ENCODE measurements at places on chromosomes 7 and 10. TPM values are rescaled to one million over a fixed set of nuclear protein-coding genes. Genes with fewer than 3 reads are reported as not detected.

DNA sequence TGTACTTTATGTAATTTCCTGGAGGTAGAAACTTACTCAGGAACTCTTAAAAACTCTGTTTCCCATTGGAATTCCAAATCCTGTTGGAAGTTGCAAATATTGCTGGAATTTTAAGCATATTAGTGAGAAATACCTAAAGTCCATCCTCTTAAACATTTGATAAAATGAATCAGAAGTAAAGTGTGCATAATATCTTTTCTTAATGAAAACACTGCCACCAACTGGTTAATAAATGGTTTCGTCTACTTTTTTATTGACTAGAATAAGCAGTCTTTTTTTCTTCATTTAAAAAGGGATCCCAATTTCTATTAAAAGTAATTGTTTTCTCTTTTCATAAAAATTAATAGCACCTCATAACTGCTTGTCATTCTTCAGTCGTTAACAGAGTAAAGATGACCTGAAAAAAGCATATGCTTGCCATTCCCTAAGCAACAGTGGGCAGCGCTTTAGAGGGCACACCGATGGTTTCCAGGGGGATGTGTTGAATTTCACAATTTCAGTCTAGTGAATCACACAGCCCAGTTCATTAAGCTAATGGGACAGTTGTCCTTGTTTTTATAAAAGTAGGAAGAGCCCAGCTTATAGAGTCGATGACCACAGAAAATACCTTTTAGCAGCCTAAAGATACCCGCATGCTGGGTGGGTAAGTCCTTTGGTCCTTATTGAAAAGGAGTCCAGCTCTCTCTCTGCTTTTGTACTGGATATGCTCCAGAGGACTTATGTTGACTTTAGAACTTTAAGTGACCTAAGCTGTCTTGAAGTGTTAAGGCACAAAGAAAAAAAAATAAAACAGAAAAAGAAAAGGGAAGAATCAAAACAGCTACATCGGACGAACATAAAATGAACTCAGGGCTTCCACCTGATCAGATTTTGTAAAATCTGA, 28.5 kb downstream of the NPS start:
- DNase-seq = no peak

GRCh38 chr7:155862123-155862892, 50.0 kb upstream of the SHH start:
- no peak for DNase-seq

- DNase-seq = no peak
Measured at GRCh38 chr10:21368728-21369425, 156.6 kb downstream of the SKIDA1 start.

DNA sequence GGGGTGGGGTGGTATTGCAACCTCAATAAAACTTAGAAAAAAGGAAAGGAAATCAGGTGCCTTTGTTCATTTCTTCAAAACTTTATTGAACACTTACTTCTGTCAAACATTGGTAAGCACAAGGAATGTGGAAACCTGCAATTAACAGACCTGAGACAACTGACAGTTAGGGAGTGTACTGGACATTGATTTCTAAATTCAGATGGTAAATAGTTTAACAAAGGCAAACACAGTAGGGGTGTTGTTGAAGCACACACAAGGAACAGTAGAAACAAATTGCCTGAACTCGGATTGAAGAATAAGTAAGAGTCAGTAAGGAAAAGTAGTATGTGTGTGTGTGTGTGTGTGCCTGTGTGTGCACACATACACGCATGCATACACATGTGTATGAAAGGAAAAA, 108.6 kb downstream of the CSTF2T start:
- DNase-seq = no peak

DNA sequence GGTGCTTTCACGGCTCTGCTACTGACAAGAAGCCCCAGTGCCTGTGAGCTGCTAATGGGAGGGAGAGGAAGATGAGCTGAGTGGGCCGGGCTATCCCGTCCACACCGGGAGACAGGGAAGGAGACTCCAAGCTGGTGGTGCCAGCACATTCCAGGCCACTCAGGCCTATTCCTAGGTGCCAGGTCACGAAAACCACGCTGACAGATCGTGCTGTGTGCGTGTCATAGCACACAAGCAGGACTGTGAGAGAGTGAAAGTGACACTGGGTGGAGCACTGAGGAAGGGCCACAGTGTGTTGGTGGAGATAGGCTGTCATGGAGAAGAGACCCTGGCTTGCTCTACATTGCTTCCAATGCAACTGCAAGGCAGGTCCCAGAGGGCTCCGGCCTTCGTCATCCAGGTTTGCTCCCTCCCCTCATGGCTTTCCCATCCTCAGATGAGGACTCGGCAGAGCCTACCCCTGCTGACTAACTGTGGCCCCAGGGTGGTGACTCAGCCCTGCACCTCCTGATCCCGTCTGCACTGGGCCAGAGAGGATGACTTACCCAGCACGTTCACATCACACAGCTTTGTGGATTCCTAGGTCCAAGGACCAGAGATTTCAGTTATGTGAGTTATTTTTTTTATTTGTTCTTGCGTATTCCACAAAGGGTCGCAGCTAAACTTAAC, 167.3 kb downstream of the EGFR start:
- DNase-seq = no peak

DNA sequence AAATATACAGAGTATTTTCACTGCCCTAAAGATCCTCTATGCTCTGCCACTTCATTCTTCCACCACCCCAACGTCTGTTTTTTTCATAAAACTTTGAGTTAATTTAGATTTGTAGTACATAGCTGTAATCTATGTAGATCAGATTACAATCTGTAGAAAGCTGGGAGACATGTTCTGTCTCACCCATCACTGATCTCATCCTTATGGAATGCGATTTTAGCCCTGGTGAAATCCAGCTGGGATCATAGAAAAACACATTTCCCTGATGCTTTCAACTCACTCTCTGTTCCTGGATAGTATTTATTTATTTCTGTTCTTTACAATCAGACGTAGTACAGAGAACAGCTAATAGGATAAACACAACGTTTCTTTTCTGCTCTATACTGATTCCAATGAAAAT, 521.0 kb downstream of the KIF20B start:
- DNase-seq = no peak

- peak; percentile 74 for DNase-seq
Measured at GRCh38 chr10:132942101-132943057, at the start of gene CFAP46. CFAP46 (minus strand) TSS chr10:132942570; CDS start chr10:132942484, 86 bp downstream.

- DNase-seq = no peak
Measured at GRCh38 chr7:98360221-98361130, 40.4 kb downstream of the BAIAP2L1 start.

- peak; percentile 22 for DNase-seq
Measured at GRCh38 chr10:32161586-32161985, 105.4 kb upstream of the KIF5B start.

GRCh38 chr7:16668978-16669377, 23.0 kb downstream of the BZW2 start:
- no peak for DNase-seq

GRCh38 chr10:14102056-14102455, 228.7 kb downstream of the FRMD4A start:
- DNase-seq = no peak

DNA sequence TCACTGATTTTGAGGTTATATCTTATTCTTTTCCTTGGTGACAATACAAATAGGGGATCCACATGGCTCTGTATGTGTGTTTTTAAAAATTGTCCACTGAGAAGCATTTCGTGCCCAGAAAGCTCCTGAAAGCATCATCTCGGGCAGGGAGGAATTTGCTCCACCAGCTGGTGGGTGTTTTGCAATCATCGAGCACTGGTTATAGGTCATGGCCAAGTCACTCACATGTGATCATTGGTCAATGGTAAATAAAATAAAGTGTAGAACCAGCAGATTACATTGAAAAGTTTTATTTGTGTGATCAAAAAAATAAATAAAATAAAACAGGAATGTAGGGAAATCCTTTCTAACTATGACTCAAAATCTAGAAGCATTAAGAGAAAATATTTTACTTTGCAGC, 23.0 kb upstream of the SNX13 start:
- no peak for DNase-seq

GRCh38 chr10:9992661-9993060, 1025.0 kb upstream of the CELF2 start:
- DNase-seq = no peak

HMX3 gene
- total RNA-seq = not detected

OPN1SW gene
- not detected for total RNA-seq
